Mesenteric fat pad (tissue), 1 donor: ENCODE measurements at places on chromosomes 3 and 15. TPM values are rescaled to one million over a fixed set of nuclear protein-coding genes. Genes with fewer than 3 reads are reported as not detected.

PLA2G4D gene
- total RNA-seq, result not detected

MOBP gene
- total RNA-seq, result not detected

SLC12A1 gene
- total RNA-seq, result not detected

ACTRT3 gene
- 3.7 TPM for total RNA-seq

ZBED2 gene
- not detected for total RNA-seq

CDHR4 gene
- not detected for total RNA-seq

RASGRP1 gene
- total RNA-seq, result 1.1 TPM

GOLGA8H gene
- total RNA-seq, result 0.45 TPM

RCCD1 gene
- 8.3 TPM for total RNA-seq

OSTN gene
- total RNA-seq, result not detected

GDPGP1 gene
- 8.1 TPM for total RNA-seq

EIF4E3 gene
- total RNA-seq, result 34.9 TPM
